ENCODE measurements at places on chromosomes 12 and 14.
A peak's percentile ranks its signal among the peaks of the same experiment; 100 is the strongest.

DNA sequence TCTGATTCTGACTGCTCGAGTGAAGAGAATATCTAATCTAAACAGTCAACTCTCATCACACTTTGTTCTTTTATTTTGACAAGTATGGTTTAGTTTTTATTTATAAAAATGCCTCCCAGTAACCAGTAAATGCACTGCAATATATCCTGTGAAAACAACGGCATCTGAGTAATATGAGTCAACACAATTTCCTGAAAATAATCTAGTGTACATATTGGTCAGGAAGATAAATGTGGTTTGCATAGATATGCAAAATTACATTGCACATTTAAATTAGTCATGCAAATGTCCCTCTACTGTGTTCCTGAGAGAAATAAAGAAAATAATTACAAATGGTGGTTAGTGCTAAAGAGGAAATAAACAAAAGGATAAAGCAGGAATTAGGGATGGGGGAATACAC, 1190.7 kb upstream of the SEL1L start:
- no peak for DNase-seq

DNA sequence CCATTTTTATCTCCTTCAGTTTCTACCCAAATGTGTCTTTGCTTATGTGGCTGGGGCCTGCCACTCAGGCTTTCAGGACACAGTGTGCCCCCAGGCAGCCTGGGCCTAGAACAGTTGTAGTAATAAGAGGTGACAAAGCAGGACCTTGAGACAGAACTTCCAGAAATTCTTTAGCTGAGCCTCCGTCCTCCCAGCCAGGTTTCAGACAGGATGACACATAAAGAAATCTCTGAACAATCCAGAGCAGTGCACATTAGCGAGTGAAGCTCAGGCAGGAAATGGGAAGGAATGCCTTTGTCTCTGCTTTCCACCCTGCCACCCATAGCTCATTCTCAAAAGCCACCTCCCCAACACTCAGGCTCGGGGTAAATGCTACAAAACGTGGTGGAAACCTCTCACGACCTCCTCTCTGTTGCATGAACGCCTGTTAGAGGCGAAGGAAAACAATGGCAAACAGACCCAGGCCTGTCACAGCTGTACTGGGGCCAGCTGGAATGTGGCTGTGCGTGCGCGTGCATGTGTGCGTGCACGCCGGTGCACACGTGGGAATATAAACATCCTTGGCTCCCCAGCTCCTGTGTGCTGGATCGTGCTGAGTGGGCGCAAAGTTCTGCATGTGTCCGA, 286.7 kb downstream of the ZFP36L1 start:
- no peak for DNase-seq

DNA sequence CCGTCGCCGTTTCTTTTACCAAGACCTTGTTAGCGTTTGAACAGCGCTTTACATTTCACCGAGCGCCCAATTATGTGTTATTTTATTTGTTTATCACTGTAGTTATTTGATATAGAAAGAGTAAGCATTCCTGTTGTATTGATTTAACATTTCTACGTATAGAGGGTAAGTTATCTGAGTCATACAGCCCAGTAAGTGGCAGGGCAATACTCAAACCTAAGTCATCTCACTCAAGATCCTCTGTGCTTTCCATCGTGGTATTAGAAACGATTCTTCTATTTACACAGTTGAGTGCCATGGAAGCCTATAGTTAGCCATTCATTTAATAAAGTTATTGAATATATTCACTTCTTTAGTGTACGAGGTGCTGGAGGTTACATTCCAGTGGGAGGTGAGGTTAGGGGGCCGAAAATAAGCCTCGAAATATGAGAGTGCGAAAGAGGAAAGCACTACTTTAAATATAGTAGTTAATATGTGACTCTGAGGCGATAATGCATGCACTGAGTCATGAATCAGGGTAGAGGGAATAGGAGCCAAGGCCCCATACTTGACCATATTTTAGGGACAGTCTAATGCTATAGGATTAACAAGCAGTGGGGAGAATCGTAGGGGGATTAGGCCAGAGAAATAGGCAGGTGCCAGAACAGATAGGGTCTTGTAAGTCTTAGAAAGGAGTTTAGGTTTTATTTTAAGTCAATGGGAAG, 629 bp downstream of the RAD51AP1 start:
- no peak for DNase-seq

- no peak for DNase-seq
Measured at GRCh38 chr12:44375694-44376093, 500.4 kb downstream of the NELL2 start.

- DNase-seq = no peak
Measured at GRCh38 chr14:72613231-72613974, 280.5 kb downstream of the DPF3 start.

DNA sequence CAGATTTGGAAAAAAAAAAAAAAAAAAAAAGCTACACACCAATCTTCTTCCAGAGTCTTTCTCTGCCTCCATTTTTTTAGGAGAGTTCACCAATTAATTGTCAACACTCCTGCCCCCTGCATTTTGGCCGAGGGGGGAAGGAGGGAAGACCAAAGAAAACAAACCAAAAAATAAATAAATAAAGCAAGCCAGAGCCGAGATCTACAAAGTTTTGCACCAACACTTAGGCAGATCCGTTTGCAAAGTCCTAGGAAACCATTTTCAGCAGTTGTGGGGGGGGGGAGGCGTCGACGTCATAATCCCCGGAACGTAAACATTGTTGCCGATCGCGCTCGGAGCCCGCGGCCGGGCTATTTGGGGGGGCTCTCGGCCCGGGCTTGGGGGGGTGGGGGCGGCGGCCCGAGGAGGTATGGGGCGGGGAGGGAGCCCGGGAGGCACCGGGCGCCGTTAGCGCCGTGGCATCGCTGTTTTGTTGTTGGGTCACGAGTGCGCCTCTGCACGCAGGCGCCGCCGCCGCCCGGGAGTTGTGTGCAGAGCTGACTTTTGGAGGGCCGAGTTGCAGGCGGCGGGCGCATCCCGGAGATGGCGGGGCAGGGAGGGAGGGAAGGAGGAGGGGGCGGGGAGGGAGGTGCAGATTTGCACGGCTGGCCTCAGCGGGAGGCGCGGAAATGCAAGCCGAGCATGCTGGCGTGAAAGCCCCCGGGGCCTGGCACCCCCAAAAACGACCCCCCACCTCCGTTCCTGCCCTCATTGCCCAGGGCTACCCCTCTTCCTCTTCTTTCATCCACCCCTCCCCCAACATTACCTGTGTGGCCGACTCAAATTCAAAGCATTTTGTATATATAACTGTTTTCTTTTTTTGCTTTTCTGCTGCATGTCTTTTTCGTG, 598 bp downstream of the KDM2B start:
- no peak for DNase-seq

DNA sequence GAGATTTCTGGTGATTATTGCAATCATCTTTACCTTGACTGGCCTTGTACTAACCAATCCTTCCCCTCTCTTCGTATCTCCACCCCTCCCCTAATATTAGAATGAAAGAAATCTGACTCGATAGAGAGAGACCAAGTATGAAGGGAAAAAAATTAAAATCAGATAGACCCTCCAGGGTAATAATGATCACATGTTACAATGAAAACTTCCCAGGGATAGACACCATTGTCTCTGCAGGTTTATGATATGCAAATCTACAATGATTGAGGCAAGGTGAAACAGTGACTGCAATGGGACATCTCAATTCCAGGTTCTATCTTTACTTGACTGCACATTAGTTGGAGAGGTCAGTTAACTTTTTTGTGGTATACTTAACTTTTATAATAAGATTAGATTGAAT, 1.5 kb upstream of the NFKBIA start:
- no peak for DNase-seq

GRCh38 chr14:50047274-50047676, 69.1 kb downstream of the VCPKMT start:
- no peak for DNase-seq

DNA sequence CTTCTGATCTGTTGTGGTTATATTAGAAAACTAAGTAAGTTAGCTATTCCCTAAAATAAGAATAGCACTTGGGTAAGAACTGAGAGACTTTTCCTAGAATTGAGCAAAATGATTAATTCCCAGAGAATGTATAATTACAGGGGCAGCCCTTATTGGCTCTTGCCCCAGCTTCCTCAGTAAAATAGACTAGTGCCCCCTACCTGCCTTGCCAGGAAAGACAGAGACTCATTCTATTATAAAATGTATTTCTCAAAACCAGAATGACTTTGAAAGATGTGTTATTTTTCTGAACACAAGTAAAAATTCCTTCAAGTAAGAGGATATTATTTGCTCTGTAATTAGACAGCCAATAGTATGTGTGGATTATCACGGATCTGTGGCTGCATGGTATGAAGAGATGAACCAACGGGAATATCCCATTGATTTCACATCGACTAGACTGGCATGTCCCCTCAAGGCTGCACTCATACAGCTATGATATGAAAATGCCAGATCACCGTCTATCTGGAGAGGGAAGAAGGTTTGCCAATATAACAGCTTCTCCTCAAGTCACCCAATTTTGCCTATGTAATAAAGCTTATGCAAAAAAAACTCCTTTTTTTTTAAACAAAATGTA, 7.4 kb upstream of the GLRX5 start:
- no peak for DNase-seq

- peak; percentile 72 for DNase-seq
Measured at GRCh38 chr12:27821259-27821973, 41.4 kb upstream of the MANSC4 start.

DNA sequence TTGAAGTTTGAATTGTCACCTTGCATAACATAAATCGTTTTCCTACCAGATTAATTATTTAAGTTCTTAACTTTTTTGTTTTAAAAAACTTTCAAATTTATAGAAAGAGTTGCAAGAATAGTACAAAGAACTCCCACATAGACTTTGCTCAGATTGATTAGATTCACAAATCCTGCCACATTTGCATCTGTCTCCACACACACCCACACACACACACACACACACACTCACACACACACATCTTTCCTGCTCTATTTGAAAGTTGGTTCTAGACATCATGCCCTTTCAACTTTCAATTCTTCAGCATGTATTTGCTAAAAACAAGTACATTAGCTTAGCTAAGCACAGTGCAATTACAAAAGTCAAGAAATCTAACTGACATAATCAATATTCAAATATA, 184.0 kb downstream of the ITPR2 start:
- no peak for DNase-seq

GRCh38 chr12:24947541-24948419, 1.1 kb downstream of the BCAT1 start:
- DNase-seq = no peak

DNA sequence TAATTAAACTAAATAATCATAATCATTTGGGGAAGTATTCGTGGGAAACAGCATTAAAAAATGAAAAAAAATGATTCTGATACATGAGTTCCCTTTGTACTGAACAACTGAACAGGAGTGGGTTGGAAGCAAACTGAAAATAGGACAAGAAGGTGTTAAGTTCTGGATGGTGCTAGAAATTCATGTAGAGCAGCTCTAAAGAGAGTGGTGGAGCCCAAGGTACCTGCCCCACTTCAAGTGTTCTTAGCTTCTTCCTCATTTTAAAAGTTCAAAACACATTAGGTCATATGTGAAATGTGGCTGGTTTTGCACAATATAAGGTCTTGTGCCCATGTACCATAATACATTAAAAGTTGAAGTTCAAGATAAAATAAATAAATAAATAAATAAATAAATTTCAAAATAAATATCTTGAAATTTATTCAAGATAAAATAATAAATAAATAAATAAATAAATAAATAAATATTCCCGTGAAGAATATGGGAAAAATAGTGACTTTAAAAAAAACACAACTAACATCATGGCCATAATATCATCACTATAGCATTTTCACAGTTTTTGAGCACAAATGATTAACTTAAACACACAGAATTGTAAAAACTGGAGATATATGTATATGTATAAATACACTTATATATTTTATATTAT, 191.5 kb upstream of the PRKD1 start:
- DNase-seq = no peak

DNA sequence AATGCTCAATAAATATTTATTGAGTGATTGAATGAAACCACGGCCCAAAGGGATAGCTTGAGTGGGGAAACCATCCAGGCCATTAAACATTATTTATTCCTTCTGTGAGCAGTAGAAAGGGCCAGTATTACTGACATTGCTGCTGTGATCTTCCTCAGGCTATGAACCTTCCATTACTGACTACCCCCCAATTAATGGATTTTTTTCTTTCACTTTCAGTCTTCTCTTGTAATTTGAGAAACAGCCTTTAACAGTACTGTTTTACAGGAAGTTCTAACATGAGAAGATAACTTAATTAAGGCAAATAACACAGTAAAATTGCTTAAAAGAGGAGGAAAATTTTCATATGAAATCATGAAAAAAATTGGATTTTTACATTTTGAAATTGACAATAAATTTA, 629.5 kb downstream of the TRHDE start:
- DNase-seq = no peak

DNA sequence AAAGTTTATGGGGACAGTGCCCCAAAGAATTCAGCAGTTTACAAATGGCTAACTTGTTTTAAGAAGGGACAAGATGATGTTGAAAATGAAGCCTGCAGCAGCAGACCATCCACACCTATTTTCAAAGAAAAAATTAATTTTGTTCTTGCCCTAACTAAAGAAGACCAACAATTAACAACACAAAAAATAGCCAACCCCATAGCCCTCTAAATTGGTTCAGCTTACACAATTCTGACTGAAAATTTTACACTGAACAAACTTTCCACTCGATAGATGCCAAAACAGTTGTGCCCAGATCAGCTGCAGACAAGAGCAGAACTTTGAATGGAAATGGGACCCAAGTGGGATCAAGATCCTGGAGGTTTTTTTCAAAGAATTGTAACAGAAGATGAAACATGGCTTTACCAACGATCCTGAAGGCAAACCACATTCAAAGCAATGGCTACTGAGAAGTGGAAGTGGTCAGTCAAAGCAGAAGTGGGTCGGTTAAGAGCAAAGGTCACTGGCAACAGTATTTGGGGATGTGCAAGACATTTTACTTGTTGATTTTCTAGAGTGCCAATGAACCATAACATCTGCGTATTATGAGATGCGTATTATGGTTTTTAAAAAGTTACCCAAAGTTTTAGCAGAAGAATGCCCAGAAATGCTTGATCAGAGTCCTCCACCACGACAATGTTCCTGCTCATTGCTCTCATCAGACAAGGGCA, 30.0 kb downstream of the SLC39A9 start:
- no peak for DNase-seq

- DNase-seq = no peak
Measured at GRCh38 chr12:106118-106591, 39.6 kb downstream of the IQSEC3 start.

- no peak for DNase-seq
Measured at GRCh38 chr12:26810330-26810729, 22.7 kb downstream of the ITPR2 start.

GRCh38 chr12:25950329-25951115, 8.0 kb upstream of the RASSF8 start:
- DNase-seq = no peak

DNA sequence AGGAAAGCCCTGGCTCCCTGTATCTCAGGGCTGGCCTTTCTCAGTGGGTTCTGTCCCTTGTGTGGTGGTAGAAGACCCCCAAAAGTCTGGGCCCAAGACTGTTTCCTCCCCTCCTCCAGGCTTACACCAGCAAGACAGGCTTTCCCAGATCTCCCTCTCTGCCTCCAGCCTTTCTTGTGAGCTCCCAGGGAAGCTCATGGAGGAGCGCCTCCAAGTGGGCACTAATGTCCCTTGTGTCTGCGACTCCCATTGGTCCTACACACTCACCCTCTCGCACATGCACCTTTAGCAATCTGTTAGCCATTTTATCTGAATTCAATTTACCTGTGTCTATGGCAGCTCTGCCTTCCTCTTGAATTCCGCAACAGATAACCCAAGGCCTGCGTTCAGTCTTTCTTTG, 251.1 kb upstream of the CAND1 start:
- no peak for DNase-seq
